ENCODE measurements at places on chromosomes 6 and 20. TPM values are rescaled to one million over a fixed set of nuclear protein-coding genes. Genes with fewer than 3 reads are reported as not detected.

The ARMH2 gene
- not detected for polyA plus RNA-seq

The ADA gene
- polyA plus RNA-seq, result 5.8 TPM

The DEK gene
- 105 TPM for polyA plus RNA-seq

The SLC22A1 gene
- polyA plus RNA-seq, result 0.85 TPM

The RAET1E gene
- 0.82 TPM for polyA plus RNA-seq

The NRN1 gene
- 28.1 TPM for polyA plus RNA-seq

The MBOAT1 gene
- 3.8 TPM for polyA plus RNA-seq

The POM121L2 gene
- polyA plus RNA-seq, result not detected

The AK9 gene
- polyA plus RNA-seq, result 6.5 TPM

The HDGFL1 gene
- polyA plus RNA-seq, result not detected

The BEND6 gene
- polyA plus RNA-seq, result 0.77 TPM

The ABHD16B gene
- polyA plus RNA-seq, result not detected

The CDC40 gene
- 12.6 TPM for polyA plus RNA-seq

The RNF217 gene
- polyA plus RNA-seq, result 51.8 TPM

The SLC13A3 gene
- polyA plus RNA-seq, result 3.3 TPM

The CST4 gene
- not detected for polyA plus RNA-seq

The HEY2 gene
- 11.0 TPM for polyA plus RNA-seq

The CAGE1 gene
- polyA plus RNA-seq, result 0.10 TPM

The LTA gene
- polyA plus RNA-seq, result 0.18 TPM

The DUSP15 gene
- 1.7 TPM for polyA plus RNA-seq

The OR2B6 gene
- not detected for polyA plus RNA-seq

The NRSN1 gene
- polyA plus RNA-seq, result not detected

The TAGAP gene
- polyA plus RNA-seq, result 1.0 TPM

The PRDM13 gene
- not detected for polyA plus RNA-seq

The FAM229B gene
- 19.8 TPM for polyA plus RNA-seq

The DEFB132 gene
- polyA plus RNA-seq, result not detected

The LRRN4 gene
- polyA plus RNA-seq, result 0.19 TPM

The GNAS gene
- 3,555 TPM for polyA plus RNA-seq

The FILIP1 gene
- polyA plus RNA-seq, result 57.6 TPM

The SLC17A1 gene
- not detected for polyA plus RNA-seq

The IP6K3 gene
- 33.1 TPM for polyA plus RNA-seq

The PLN gene
- 5.4 TPM for polyA plus RNA-seq

The CLPSL1 gene
- not detected for polyA plus RNA-seq

The TFAP2D gene
- polyA plus RNA-seq, result not detected

The FAM217A gene
- polyA plus RNA-seq, result 0.96 TPM

The GPX5 gene
- polyA plus RNA-seq, result not detected

The RAMACL gene
- polyA plus RNA-seq, result 0.16 TPM

The RAD21L1 gene
- not detected for polyA plus RNA-seq

The C2 gene
- 3.0 TPM for polyA plus RNA-seq

The IMPG1 gene
- 0.48 TPM for polyA plus RNA-seq

The PKIB gene
- polyA plus RNA-seq, result 0.71 TPM

The CGA gene
- polyA plus RNA-seq, result 0.72 TPM

The PDYN gene
- not detected for polyA plus RNA-seq

The ZSCAN9 gene
- 28.0 TPM for polyA plus RNA-seq

The C6orf118 gene
- 1.2 TPM for polyA plus RNA-seq

The SPATS1 gene
- not detected for polyA plus RNA-seq

The HAO1 gene
- not detected for polyA plus RNA-seq

The DLK2 gene
- polyA plus RNA-seq, result 2.8 TPM

The LY6G6C gene
- 0.62 TPM for polyA plus RNA-seq

The NMBR gene
- 0.13 TPM for polyA plus RNA-seq

The MCHR2 gene
- not detected for polyA plus RNA-seq

The WFDC12 gene
- not detected for polyA plus RNA-seq

The SLC26A8 gene
- 0.22 TPM for polyA plus RNA-seq

The PIGU gene
- polyA plus RNA-seq, result 20.3 TPM

The USP49 gene
- polyA plus RNA-seq, result 5.6 TPM

The NXT1 gene
- 10.5 TPM for polyA plus RNA-seq

The PTPRT gene
- polyA plus RNA-seq, result 0.35 TPM
